ENCODE measurements at places on chromosomes 2 and 18.

GRCh38 chr2:165840333-165840958 lies 46.4 kb upstream of the GALNT3 start:
- DNase-seq: no peak

DNA sequence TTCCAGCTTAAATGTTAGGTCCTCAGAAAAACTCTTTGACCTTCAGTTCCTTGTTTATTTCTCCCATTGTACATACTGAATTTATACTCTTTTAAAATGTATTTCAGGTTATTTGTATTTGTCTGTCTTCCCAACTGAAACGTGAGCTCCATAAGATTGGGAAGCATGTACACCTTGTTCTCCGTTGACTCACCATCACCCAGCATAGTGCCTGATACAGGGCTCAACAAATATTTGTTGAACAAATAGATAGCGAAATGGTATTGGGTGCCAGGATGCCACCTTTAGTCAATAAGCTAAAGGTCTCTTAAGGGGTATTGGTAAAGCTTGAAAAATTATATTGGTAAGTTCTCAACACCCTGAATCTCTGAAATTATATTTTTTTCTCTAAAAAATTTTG lies 1841.3 kb upstream of the CELF4 start:
- DNase-seq: no peak

DNA sequence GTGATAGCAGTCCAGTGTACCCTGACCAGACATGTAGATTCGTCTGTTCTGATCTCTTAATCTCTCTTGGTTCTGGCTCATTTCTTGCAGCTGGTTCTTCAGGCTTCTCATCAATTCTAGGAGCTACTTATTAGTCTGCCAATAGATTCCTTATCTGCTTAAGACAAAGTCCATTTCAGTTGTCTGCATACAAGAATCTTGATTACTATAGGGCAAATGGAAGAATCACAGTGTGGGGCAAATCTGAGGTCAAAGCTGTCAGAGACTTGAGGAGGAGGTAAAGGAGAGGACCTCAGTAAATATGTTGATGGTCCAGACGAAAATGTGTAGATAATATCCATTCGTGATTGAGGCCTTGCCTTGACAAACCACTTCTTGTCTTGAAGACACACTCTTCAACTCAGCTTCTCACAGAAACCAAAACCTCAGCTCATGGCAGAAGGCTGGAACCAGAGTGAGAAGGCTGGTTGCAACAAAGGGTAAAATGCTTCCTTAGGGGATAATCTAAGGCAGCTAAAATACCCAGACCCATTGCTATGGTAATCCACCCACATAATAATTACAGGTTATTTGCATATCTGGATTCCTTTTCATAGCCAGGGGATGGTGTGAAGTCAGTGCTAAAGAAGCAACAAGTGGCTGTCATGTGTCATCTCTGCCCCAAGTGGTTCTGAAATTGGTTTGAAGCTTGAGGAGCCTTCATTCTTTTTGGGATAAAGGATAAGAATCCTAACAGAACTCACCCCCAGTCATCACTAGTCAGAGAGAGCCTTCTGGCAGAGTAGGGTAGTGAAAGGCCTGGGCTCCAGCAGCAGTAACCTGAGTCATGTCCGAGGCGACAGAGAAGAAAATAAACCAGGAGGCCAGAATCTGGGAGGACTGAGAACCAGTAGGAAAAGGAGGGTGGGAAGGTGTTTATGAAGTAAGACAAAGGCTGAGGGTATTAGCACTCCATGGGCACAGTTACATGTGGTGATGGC lies 29.2 kb upstream of the PELI1 start:
- DNase-seq: no peak

DNA sequence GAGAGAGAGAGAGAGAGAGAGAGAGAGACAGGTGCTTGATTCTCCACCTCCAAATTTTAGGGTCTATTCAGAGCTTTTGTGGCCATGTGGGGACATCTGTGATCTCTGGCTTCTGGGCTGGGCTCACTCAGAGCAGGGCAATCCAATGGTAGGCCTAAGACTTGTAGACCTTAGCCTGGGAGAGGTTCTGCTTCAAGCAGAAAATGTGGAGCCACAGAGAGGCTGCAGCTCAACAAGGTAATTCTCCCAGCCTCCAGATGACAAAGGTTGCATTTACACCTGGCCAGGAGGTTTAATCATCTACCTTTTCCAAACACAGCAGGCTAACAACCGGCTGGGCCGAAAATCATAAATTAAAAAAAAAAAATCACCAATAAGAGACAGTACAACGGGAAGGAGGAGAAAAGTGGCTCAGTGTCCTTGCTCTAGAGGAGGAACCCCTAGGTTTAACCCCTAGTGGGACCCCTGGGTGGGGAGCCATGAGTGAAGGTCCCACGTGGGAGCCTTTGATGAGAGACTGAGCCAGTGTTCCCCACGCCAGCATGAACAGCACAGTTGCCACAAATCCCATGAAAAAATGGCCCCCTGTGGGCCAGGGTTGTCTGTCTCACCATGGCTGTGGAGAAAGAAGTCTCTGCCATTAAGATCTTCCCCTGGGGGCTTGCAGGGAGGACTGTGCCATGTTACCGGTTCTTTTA lies 124.0 kb upstream of the GATA6 start:
- DNase-seq: no peak

DNA sequence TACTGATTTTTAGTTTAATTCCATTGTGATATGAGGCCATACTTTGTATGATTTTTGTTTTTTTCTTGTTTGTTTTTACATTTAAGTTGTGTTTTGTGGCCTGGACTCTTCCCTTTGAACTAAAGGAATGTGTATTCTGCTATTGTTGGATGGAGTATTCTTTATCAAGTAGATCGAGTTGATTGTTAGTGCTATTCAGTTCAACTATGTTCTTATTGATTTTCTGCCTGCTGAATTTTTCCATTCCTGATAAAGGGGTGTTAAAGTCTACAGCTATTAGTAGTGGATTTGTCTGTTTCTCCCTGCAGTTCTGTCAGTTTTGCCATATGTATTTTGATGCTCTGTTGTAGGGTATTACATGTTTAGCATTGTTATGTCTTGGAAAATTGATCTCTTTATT lies 14.5 kb downstream of the RNF144A start:
- no peak for DNase-seq

DNA sequence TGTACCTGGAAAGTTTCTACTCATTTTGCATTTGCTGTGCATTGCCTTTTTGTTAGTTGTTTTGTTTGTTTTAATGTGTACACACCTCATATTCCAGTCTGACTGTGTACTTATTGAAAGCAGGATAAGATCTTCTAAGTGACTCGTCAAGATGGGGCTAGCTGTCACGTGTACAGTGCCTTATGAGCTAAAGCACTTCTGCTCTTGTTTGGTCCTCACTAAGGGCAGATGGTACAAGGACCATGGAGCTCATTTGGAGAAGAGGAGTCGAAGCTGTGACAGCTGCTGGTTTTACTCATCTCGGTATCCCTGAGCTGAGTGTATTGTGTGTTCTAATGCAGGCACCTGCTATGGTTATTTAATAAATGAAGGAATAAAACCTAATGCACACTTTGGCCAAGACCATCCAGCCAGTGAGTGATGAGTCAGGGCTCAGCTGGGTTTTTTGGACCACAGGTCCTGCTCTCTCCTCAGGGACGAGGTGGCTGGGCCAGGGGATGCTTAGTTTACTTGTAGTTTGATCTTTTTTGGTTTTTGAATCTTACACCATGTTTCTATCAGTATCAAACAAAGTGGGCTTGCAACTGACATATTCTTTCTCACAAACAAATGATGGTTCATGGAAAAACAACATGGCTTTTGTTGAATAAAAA lies 152.5 kb upstream of the APCDD1 start:
- DNase-seq: no peak

GRCh38 chr2:94986392-94986963 lies 39.0 kb upstream of the MAL start:
- peak; percentile 25 for DNase-seq

GRCh38 chr2:65429786-65430602 lies 2.4 kb downstream of the SPRED2 start:
- no peak for DNase-seq

GRCh38 chr18:941331-941730 lies 36.7 kb downstream of the ADCYAP1 start:
- DNase-seq: no peak

DNA sequence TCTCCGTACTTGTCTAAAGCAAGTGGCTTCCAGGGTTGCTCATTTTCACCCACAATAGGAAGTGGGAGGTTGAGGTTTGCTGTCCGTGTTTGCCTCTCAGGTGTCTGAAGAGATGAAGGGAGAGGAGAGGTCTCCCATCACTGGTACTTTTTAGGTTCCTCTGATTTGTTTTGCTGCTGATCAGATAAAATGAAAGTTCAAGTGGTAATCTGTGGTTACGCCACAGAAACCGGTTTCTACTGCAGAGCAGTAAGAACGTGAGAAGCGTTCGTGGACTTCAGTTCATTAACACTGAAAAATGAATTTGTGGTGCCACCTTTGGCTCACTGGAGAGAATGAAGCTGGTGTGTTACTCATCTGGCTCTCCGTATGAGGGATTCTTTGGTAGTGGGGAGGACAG lies 118.2 kb downstream of the GBX2 start:
- no peak for DNase-seq

DNA sequence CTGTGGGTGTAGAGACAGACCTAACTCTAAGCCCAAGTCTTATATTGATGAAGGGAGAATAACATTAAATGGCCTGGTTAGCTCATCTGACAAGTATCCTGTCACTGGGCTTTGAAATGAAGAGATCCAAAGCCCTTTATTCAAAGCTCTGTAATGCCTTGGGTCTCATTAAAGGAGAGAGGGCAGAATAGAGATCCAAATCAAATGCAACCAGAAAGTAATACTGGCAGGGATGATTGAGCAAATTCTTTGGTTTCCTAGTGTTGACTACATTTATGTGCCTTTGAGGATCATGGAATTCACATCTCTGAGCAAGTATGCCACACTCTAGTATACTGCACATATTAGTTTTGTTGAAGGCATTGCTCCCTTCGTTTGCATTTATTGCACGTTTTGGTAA lies 147.9 kb upstream of the CAVIN2 start:
- DNase-seq: no peak

- no peak for DNase-seq
Measured at GRCh38 chr2:240203788-240204270, 63.4 kb upstream of the OTOS start.

DNA sequence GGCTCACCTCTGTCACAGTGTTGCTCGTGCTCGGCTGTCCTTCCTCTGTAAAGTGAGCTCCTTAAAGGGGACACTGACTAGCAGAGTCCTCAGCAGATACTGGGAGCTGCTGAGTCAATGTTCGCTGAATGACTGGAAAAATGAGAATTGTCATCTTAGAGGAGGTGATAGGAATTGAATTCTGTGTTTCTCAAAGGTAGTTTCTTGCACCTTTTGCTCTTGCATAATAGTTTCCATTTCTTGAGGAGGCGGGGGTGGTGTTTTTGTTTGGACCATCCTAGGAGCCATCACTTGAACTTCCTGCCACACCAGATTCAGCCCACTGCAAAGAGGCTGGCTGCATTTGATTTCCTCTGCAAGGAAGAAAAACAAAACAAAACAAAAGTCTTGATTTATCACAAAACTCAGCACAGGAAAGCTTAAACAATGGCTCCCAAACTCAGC lies 11.4 kb upstream of the RFX8 start:
- DNase-seq: no peak

DNA sequence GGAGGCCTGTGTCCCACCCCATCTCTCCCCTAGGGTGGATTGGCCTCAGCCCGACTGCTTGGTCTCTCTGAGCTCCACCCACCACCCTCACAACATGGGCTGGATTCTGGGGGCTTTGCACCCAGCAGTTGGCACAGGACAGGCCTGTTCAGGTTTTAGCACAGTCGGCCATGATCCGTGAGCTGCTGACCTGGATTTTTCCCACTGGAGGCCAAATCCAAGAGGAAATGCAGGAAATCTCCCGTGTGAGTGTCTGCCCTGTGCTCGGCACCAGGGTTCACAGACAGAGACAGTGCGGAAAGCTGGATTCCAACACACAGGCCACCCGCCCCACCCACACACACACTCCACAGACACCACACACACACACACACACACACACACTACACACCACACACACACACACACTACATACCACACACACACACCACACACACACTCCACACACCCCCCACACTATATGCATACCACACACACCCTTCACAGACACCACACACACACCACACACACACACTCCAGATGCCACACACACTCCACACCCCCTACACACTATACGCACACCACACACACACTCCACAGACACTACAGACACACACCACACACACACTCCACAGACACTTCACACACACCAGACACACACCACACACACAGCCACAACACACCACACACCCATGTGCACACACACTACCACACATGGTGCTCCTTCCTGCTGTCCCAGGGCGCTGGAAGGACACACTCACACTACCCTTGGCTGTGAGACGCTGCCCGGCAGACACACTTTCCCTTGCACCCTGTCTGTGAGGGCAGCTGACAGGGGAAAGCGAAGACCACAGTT lies 14.1 kb downstream of the MBP start:
- no peak for DNase-seq

DNA sequence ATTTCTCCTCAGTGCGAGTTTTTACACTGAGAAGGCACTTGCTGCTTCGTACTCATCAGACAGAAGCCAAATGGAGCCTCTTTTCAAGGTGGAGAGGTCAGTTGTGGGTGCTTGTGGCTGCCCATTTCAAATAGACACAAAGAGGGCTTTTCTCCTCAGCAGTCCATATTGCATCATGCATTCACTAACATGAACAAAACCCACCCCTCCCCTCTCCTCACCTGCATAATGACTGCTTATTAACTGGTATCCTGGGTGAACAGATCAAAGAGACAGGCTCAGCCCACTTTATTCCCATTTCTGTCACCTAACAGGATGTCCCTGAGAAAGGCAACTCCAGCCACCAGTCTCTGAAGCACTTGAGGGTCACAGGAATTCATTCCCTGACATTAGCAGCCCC lies 28.9 kb downstream of the KLF7 start:
- no peak for DNase-seq

- no peak for DNase-seq
Measured at GRCh38 chr2:224958462-224958857, 83.8 kb downstream of the DOCK10 start.

DNA sequence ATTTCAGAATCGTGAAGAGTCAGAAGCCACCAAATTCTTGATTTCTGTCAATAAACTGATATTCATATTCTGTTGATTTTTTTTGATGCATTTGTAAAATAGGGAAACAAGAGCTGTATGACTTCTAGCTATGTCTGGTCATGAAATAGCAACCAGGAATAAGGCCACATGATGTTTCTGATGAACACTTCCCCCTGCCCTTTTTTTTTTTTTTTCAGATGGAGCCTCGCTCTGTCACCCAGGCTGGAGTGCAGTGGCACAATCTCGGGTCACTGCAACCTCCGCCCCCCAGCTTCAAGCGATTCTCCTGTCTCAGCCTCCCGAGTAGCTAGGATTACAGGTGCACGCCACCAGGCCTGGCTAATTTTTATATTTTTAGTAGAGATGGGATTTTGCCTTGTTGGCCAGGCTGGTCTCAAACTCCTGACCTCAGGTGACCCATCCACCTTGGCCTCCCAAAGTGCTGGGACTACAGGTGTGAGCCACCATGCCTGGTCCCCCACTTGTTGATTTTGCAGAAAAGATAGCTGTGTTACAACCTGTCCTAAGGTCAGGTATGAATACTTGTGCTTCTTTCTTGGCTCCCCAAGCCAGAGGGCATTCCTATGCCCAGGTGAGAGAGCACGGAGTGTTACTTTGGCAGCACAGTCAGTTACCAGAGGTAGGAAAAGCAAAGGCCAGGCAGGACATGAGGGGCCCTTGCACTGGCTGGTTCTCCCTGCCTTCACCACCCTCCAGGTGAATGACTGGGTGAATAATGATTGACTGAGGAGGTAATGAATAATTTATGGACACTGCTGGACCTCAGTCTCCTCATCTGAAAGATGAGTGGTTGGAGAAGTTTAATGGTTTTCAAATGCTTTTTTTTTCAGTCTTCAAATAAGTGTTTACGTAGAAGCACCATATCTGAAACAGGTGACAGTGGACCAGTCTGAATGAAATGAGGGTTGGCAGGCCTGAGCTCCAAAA lies 39.6 kb downstream of the PAX8 start:
- no peak for DNase-seq

Measured in forelimb muscle (tissue), 1 donor.